ENCODE measurements at places on chromosomes 1 and 21.

DNA sequence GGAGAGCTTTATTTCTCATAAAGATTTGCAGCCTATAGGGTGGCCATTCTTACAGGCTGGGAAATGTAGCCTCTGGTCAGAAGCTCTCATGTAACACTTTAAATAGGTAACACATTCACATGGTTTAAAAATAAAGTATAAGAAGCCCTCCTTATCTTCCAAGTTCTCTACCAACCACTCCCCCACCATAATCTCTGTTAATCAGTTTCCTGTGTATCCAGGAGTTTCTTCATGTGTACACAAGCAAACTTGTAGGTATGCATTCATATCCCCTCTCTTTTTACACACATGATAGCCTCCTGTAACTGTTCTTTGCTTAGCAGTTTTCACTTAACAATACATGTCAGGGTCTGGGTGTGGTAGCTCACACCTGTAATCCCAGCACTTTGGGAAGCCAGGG, 4.9 kb upstream of the STMN1 start:
- no peak for DNase-seq

GRCh38 chr21:36419996-36420395, 34.8 kb downstream of the CHAF1B start:
- peak; percentile 88 for DNase-seq

GRCh38 chr1:59568158-59568935, 246.4 kb upstream of the HOOK1 start:
- DNase-seq: no peak

DNA sequence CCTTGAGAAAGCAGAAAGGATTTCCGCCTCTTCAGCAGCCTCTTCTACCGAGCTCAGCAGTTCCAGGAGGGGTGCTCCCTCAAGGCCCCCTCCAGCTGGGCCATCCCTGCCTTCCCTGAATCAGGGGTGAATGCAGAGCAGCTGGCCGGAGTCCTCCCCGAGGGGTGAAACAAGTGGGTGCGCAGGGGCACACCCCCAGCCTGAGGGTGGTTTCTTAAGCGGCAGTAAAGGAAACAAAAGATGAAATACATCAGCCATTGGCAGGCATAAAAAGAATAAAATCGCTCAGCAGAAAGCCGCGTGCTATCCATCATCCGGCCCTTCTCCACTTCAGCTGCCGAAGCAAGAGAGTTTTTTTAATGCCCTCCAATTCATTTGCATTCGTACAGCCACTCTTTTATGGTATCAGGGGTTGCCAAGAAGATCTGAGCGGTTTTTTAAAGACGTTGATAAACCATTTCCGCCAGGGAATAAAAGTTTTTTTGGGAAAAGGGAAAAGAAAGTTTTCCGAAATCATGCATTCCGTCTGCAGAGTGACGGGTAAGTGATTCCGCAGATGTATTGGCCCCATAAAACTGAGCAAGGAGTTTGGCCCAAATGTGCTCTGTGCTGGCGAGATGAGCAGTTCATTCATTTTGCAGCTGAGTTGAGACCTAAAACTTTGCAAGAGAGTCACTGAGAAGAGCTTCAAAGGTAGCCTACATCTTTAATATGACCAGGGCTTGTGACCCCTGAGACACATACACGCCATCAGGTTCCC, 73.7 kb upstream of the ZC3H12A start:
- DNase-seq: no peak

- no peak for DNase-seq
These were observed 32.2 kb downstream of the BRWD1 start for GRCh38 chr21:39281207-39281606.

- no peak for DNase-seq
These were observed 14.6 kb upstream of the AHDC1 start for GRCh38 chr1:27618341-27619082.

GRCh38 chr1:183622013-183622412, 13.6 kb downstream of the ARPC5 start:
- DNase-seq: no peak

- no peak for DNase-seq
These were observed 158.8 kb upstream of the SGIP1 start for GRCh38 chr1:66375125-66375524.

- no peak for DNase-seq
These were observed 5.3 kb downstream of the IGSF9 start for GRCh38 chr1:159940006-159940620.

DNA sequence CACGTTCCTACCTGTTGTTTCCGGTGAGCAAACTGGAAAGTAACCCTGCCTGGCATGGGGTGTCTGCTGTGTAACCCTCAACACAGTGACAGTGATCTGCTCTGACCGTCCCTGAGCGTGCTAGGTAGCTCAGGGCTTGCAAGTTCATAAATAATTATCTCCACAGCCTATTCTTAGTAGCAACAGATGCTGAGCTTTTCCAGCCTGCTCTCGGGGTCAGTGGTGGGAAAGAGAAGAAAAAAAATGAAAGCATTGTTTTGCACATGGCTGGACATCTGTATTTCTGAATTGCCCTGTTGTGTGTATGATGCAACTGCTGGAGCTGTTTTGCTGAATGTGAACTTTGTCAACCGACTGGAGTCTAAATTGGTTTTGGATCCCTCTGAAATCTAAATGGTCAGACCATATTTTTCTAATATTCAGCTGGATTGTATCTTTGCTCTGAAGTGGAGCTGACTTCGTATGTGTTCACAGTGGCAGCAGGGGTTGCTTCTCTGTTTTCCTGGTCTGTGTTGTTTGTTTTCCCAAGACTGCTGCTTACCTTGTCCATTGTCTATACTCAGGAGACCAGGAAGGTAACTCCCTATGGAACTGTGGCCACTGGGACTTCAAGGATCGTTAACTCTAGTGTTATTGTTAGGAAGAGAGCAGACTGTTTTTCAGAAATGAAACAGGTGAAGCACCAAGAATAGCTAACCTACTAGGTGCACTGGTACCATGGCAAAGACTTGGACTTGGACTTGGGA, 27.0 kb downstream of the TGFB2 start:
- no peak for DNase-seq

DNA sequence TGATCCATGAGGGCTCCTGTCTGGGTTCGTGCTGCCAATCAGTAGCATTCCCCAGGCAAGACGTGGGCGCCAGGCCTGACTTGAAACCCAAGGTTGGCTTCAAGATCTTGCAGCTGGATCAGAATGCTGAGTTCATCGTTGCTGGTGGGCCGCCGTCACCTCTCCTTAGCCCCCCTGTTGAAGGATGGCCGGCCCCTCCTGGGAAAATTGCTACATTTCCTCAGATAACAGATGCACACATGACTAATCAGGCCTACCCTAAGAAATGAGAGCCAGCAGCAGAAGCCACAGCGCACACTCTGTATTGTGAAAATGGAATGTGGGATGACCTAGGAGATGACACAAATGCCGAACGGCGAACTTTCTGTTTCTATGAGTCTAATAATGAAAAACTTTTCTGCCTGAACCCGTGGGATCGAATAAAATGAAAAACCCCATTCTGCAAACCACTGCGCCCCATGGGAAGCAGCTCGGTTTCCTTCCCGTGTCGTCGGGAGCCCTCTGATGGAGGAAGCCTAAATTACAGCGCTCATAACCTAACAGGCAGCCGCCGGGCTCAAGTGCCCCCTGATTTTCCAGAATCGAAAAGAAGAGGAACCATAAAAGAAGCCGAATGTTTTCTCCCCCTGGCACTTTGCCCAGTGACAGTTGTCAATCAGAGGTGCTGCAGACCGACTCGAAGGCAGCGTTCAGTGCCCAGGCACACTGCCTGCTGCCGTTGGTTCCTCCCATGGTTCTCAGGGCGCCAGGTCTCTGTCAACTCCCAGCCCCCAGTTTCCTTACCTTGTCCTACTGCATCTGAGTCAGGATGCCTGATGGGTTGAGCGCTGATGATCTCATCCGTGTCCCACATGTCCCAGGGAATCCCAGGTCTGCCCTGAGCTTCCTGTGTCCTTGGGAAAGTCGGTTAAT, 38.2 kb upstream of the H6PD start:
- peak; percentile 77 for DNase-seq

GRCh38 chr1:227929751-227930472, 17.8 kb downstream of the WNT9A start:
- no peak for DNase-seq

DNA sequence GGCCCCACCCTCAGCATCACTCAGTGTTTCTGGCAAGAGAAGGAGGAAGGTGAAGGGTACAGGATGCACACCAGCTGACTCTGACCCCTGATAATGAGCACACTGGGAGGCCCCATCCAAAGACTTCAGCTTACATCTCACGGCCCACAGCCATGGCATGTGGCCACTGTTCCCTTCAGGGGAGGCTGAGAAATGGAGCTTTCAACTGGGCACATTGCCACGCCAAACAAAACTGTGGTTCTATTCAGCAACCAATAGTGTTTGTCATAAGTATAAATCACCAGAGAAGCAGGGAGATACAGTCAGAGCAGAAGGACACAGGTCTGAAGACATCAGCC, 12.7 kb upstream of the TRAF3IP3 start:
- no peak for DNase-seq

GRCh38 chr1:218565377-218565776, 220.2 kb downstream of the TGFB2 start:
- no peak for DNase-seq

GRCh38 chr1:213315571-213315970, 264.5 kb downstream of the RPS6KC1 start:
- DNase-seq: no peak

- no peak for DNase-seq
These were observed 6.4 kb downstream of the INPP5B start for GRCh38 chr1:37940299-37940947.

GRCh38 chr21:14064296-14064645, 146.5 kb downstream of the LIPI start:
- DNase-seq: no peak

GRCh38 chr1:37055631-37056030, 21.3 kb upstream of the GRIK3 start:
- no peak for DNase-seq

DNA sequence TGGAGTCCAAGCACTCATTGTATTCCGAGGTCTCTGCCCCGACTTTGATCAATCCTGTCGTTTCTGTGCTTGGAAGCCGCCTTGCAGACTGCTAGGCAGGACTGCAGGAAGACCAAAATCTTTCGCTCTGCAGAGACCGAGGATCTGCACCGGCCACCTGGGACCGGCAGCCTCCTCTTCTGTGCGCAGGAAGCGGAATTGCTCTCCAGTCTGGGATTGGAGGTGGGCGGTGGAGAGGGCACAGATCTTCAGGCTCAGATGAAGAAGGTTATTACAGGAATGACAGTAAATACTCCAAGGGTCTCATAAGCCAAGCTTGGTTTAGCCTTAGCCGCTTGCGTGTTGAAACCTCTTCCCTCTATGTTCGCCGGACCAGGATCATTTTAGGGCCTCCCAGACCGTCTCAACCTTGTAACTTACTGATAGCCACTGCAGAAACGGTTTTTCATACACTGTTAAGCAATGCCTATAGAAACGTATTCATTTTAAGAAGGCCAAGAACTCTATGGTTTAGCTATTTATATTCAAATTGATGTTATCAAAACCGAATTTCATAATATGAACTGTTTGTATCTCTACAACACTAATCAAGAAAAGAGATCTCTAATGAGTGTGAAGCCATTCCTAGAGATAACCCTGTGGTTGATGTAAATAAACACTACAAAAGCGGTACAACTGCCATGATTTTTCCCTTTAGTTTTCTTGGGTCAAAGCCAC, 1.1 kb downstream of the MIA3 start:
- peak; percentile 56 for DNase-seq

DNA sequence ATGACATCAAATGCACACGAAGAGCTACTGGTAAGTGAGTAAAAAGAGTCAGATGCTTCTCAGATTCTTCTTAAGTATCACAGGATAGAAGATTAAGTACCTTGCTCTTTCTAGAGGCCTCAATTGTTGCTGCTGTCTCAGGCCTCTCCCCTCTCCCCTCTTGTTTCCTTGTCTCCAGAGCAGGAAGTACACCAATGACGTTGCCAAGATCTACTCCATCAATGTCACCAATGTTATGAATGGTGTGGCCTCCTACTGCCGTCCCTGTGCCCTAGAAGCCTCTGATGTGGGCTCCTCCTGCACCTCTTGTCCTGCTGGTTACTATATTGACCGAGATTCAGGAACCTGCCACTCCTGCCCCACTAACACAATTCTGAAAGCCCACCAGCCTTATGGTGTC, 21.3 kb upstream of the SARS1 start:
- no peak for DNase-seq

- DNase-seq: peak; percentile 91
These were observed 132.9 kb upstream of the DPYD start for GRCh38 chr1:98053471-98054366.

DNA sequence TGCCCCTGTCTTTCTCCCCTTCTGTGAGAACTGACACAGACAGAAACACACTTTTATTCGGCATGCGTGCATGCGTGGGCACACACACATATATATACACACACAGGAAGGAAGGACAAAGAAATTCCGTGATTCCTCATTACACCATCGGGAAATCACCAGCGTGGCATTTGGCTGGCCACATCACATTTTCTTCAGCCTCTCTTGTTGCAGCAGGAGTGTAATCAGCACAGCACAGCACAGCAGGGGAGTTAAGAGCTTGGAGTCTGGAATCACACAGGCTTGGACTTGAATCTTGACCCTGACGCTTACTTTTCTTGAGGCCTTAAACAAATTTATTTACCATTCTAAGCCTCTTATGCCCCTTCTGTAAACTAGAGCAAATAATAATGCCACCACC, 45.3 kb upstream of the EPHA8 start:
- DNase-seq: no peak

- DNase-seq: no peak
These were observed 55.6 kb upstream of the GCLM start for GRCh38 chr1:93964777-93965200.

DNA sequence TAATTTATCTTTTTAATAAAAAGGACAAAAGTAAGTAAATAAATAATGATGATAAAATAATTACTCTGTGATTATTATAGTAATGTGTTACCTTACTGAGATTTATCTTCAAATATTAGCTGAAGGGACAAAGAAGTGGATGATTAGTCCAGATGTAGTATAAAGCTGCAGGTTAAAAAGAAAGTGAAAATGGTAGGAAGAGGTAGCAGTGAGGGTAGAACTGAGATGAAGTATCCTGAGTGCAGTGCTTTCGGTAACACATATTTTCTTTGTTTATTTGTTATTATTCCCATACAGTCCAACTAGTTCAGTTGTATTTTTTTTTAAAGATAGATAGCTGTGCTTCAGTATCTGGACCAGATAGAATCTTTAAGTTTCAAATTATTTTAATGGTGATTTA, 1203.5 kb downstream of the NCAM2 start:
- DNase-seq: no peak

- peak; percentile 89 for DNase-seq
These were observed 9.4 kb downstream of the MORN1 start for GRCh38 chr1:2381741-2382620.

GRCh38 chr1:159959451-159959850, 5.4 kb upstream of the SLAMF9 start:
- no peak for DNase-seq

DNA sequence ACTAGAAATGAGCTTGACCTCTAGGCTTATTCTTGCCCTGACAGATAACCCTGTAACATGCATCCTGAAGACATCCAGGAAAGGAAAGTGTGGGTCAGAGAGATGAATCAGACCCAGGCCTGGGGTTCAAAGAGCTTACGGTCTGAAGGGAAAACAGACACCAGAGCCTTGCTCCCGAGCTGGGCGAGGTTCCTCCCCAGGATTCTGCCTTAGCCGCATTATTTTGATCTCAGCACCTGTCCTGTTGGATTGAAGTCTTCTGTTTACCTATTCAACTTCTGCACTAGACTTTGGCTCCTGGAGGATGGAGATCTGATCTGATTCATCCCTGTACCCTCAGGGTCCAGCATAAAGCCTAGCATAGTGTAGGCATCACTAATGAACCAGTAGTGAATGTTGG, 1.9 kb downstream of the CYP4B1 start:
- no peak for DNase-seq

GRCh38 chr1:149844101-149844500, 55.3 kb upstream of the BOLA1 start:
- DNase-seq: peak; percentile 0

- no peak for DNase-seq
These were observed 36.6 kb downstream of the CAPZB start for GRCh38 chr1:19448491-19449439.

All from neural progenitor cell (in vitro differentiated cells).